ENCODE measurements at places on chromosomes 7 and 10.

GRCh38 chr10:111078505-111079185 lies 1.8 kb downstream of the ADRA2A start:
- DNase-seq, result no peak

GRCh38 chr10:19014034-19014433 lies 34.6 kb upstream of the MALRD1 start:
- DNase-seq, result no peak

GRCh38 chr10:44874166-44874565 lies 37.0 kb upstream of the TMEM72 start:
- no peak for DNase-seq

DNA sequence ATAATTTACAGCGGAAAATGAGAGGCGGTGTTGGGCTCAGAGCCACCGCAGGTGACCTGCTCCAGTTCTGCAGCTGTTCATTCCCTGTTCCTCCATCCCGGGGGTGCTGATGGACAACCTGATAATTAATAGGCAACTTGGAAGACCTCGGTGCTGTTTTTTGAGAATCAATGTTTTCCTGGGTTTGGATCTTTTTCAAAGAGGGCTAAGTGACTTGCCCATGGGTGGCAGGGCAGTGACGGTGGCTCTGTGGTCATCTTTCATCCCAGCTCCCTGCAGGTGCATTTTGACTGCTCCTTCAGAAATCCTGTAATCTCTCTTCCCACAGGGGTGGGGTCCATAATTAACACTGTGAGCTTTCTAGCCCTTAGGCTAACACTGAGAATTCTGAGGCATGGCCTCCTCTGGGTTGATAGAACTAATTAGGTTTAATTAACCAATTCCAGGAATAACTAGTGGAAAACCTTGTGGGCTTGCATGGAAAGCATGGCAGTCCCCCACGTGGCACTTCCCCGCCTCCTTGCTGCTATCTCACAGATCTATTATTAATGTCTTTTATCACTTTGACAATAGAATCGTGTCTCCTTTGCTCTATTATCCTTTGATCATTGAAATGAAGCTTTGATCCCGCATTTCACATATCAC lies 217.9 kb downstream of the GLRX3 start:
- no peak for DNase-seq

DNA sequence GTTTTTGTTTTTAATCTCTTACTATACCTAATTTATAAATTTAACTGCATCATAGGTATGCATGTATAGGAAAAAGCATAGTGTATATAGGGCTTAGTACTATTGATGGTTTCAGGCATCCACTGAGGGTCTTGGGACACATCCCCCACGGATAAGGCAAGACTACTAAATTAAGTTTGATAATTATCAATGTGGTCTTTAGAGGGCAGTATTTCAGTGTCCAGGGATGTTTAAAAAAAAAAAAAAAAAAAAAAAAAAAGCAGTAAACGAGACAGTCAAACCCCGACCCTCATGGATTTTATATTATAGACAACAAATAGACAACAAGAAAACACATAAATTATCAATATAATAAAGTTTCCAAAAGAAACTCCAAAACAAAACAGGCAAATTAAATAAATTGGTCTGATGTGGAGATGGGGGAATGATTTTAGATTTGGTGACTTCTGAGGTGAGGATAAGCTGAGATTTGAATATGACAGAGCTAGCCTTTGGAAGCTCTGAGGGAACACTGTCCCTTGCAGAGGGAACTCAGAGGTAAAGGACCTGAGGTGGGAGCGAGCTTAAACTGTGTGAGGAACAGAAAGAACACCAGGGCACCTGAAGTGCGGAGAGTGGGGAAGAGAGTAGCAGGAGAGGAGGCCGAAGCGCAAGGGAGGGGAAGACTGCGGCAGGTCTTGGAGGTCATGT lies 14.8 kb downstream of the ACSM6 start:
- no peak for DNase-seq

DNA sequence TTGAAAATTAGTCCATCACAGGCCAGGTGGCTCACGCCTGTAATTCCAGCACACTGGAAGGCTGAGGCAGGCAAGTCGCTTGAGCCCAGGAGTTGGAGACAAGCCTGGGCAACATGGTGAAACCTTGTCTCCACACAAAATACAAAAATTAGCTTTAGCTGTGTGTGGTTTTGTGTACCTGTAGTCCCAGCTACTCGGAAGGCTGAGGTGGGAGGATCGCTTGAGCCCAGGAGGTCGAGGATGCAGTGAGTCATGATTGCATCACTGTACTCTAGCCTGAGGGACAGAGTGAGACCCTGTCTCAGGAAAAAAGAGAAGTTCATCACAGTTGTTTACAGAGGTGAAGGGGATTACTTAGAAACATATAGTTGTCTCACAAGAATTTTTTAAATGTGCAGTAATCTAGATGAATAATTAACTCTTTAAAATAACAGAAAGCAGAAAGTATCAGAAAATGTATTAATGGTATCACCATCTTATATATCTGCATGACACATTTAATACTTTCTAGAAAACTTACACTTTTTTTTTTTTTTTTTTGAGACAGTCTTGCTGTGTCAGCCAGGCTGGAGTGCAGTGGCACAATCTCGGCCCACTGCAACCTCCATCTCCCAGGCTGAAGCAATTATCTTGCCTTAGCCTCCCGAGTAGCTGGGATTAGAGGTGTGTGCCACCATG lies 8.9 kb downstream of the LCOR start:
- no peak for DNase-seq

DNA sequence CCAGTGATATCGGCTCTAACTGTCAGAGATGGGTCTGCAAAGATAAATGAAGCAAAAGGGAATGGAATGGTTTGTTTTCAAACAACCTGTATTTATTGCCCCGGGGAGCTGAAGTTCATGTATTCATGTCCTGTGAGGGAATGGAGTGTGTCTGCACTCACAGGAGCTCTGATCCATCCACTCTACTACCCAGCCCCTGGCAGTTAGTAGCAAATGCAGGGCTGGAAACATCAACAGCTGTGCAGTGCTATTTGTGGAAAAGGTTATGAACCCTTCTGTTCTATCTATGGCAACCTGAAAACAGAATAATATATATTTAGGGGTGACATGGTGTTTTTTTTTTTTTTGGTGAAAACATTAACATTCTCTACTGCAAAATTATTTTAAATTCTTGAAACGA lies 9.8 kb downstream of the AGR2 start:
- DNase-seq, result no peak

DNA sequence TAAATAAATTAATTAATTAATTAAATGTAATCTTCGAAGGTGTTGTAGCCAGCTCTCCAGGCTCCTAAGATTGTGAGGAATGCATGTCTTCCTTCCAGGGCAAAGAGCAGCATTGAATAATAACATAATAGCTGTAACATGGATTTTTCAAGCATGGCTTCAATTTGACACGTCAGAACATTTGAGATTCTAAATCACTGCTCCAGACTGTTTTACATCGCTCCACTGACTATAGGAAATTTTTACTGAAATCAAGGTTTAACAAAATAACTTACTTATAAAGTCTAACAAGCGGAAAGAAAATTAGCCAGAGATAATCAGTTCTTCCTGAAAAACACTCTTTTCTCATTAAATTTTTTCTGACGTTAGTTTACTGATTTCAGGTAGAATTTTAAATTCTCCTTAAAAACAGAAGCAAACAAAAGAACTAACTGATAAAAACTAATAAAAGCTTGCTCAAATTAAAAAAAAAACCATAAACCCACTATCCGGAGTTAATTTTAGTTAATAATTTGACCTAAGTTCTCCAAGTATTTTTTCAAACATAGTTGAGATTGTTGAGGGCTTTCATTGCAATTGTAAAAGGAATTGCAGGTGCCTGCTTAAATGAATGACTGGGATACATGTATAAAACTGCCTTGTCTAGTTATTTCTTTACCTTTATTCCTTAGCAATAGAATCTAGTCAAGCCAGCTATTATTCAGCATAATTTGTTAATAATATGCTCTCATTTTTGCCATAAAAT lies 51.2 kb upstream of the SGCE start:
- no peak for DNase-seq

GRCh38 chr7:102030696-102031095 lies 213.3 kb downstream of the CUX1 start:
- no peak for DNase-seq

DNA sequence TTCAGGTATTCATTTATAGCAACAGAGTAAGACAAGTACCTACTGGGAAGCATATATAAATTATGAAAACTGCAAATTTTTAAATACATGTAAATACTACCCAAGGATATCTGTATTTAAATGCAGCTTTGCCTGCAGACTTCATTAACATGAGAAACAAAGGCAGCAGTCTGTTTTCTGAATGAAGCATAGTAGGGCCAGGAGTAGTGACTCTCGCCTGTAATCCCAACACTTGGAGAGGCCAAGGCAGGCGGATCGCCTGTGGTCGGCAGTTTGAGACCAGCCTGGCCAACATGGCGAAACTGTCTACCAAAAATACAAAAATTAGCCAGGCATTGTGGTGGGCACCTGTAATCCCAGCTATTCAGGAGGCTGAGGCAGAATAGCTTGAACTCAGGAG lies 42.5 kb upstream of the PHF14 start:
- no peak for DNase-seq

- DNase-seq, result no peak
Measured at GRCh38 chr10:119203006-119203405, 4.4 kb upstream of the GRK5 start.

DNA sequence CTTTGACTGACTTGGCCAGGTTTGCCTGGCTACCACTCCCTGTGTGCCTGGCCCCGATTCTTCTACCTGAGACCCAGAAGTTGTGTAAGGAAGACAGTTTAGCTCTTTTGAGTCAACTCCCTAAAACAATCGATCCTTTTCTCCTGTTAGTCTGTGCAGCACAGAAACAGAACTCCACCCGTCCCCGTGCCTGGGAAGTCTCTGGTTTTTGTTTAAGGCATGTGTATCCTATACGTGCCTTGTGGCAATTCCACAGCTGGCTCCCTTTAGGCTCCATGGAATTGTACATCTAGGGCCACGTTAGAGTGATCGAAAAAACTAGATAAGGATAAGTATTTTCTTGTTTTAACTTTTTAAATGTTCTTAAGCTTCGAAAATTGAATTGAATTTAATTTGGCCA lies 131.6 kb downstream of the BICC1 start:
- no peak for DNase-seq

DNA sequence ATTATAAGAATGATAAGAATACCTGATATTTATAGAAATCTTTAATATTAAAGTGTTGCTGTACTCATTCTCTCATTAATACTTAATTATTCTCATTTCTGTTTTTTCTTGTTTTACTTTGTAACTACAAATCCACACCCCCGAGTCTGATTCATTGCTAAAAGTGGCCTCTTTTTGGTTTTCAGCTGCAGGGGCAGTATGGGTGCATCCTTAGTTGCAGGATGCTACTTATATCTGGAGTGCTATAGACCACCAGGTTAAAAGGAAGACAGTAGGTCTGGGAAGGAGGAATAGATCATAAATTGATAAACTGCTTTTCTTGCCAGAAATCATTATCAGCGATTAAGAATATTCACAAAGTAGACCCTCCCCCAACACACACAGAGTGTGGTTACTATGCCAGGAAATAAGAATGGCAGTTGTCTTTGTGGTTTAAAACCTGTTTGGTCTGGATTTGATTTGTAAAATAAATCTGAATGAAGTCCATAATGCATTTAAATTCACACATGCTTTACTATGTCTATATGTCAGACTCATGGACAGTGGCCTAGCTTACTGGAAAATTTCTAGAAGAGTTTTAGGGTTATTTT lies 96.5 kb downstream of the NRF1 start:
- no peak for DNase-seq

DNA sequence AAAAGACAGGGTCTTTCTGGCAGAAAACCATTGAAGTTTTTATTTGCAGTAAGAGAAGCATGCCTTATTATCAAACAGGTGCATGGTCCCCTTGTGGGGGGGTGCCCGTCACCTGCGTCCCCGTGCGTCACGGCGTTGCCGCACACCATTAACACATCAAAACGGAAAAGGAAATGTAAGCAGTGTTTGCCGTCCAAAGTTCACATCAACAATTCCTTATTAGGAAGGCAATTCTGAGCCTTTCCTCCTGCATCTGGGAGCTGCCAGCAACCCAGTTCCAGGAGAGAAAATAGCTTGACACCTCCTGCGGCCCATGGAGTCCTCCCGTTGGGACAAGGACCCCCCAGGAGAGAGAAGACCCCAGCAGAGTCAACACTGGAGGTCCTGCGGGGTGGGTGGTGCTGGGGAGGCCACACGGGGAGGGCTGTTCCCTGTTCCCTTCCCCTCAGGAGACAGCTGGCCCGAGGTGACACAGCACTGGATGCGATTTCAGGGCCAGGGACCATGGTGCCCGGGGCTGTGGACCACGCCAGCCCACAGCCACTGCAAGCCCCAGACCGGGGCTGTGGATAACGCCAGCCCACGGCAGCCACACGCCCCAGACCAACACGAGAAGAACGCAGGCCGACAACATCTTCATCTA lies 39.5 kb downstream of the DIP2C start:
- DNase-seq, result no peak

DNA sequence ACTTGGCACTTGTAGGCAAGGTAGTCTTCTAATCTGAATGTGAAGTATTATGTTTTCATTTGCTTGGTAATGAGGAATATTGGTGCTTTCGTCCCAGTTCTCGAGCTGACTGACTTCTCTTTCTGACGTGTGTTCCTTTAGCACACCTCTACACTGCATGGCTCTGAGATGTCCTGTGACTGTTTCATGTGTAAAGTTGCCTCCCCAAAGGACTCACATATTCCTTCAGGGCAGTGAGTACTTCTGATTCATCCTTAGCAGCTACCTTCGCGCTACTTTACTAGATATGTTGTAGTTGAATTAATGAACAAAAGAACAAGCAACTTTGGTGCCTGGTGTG lies 113.7 kb downstream of the EGFR start:
- DNase-seq, result no peak

DNA sequence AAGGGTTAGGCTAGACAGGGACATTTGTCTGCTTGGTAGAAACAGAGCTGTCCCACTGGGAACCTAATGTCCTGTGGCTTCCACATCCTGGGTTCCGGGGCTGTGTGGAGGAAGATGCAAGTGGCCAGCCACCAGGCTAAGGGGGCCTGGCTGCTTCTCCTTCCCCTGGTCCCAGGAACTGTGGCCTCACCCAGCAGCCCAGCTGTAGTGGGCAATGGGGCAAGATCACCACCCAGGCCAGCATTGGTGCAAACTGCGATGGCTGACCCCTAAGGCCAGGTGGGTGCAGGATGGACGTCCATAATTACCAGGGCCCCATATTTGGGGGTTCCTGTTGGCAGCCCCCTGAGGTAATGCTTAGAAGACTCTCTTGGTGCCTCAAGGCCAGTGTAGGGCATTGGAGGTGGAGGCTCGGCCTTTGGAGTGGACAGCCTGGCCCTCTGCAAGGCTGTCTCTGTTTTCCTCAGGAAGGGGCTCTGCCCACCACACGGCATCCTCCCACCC lies 226.7 kb downstream of the TCF7L2 start:
- no peak for DNase-seq

- no peak for DNase-seq
Measured at GRCh38 chr10:97508342-97508741, 9.6 kb downstream of the UBTD1 start.

- DNase-seq, result no peak
Measured at GRCh38 chr7:732094-732541, 5.0 kb upstream of the PRKAR1B start.

GRCh38 chr7:69318794-69319193 lies 279.5 kb upstream of the AUTS2 start:
- DNase-seq, result no peak

- DNase-seq, result no peak
Measured at GRCh38 chr10:127146661-127147060, 49.7 kb downstream of the INSYN2A start.

- no peak for DNase-seq
Measured at GRCh38 chr10:78335691-78336401, 302.2 kb downstream of the RPS24 start.

GRCh38 chr10:96365571-96365970 lies 6.8 kb upstream of the OPALIN start:
- DNase-seq, result no peak
